ENCODE measurements at places on chromosomes 4 and X. TPM values are rescaled to one million over a fixed set of nuclear protein-coding genes. Genes with fewer than 3 reads are reported as not detected.
A peak's percentile ranks its signal among the peaks of the same experiment; 100 is the strongest.

Gene ARHGEF9
- 11.7 TPM for total RNA-seq

DNA sequence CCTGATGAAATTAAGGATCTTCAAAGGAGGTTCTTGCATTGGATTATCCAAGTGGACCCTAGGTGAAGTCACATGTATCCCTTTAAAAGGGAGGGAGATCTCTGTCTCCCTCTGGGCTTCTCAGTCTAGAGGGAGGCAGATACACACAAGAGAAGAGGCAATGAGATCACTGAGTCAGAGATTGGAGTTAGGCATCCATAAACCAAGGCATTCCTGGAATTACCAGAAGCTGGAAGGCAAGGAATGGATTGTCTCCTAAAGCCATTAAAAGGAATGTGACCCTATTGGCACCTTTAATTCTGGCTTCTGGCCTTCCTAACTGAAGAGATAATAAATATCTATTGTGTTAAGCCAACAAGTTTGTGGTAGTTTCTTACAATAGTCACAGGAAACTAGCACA, 383.2 kb downstream of the PACRGL start:
- DNase-seq = no peak
- no peaks in the 10 kb centered on the region for H3K36me3 ChIP-seq
- no peaks in the 10 kb centered on the region for H3K4me1 ChIP-seq
- no peaks in the 10 kb centered on the region for H3K27me3 ChIP-seq
- no peak overlapping the region for H3K4me3 ChIP-seq

Gene MSX1
- total RNA-seq = 1.8 TPM

Gene CENPVL1
- total RNA-seq = not detected

Gene HELT
- 1.3 TPM for total RNA-seq

DNA sequence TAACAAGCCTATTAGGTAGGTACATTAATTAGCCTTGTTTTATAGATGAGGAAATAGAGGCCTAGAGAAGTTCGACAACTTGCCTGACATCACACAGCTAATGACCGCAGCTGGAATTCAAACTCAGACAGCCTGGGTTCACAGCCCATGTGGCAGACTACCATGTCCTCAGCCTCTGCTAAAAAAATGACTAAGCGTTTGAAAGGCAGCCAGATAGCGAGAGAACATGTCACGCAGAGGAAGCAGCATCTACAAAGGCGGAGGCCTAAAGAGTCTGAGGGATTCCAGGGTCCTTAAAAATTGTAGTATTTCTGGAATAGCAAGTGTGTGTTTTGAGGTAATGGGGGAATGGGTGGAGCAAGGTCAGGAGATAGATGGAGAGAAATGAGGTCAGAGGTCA, 33.2 kb upstream of the BMP15 start:
- no peak for DNase-seq
- H3K27me3 ChIP-seq = no peaks in the 10 kb centered on the region
- no peak overlapping the region for H3K27ac ChIP-seq
- H3K36me3 ChIP-seq = no peaks in the 10 kb centered on the region

DNA sequence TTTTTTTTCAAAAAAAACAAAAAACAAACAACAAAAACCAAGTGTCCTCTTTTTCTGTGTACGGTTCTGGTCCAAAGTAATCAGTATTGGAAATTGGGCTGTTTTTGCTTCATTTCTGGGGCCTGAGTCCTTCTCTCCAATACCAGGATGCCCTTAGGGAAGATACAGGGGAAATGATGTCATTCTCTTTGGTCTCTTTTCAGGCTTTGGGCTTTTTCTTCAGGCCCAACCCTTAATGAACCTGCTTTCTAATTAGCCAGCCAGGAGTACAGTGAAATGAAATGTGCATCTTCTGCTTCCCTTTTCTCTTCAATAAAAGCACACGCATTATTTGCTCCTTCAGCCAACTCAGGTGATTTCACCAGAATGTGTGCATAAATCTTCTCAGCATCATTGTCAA, 52.6 kb upstream of the RBPJ start:
- no peak for DNase-seq
- H3K27ac ChIP-seq = peak overlapping the region; percentile 20
- no peaks in the 10 kb centered on the region for H3K27me3 ChIP-seq
- peaks cover 5% of the 10 kb centered on the region for H3K4me1 ChIP-seq

GRCh38 chr4:170025523-170026252, 507 bp downstream of the MFAP3L start:
- DNase-seq = peak; percentile 25
- no peaks in the 10 kb centered on the region for H3K36me3 ChIP-seq
- H3K4me3 ChIP-seq = peak overlapping the region; percentile 27
- peaks cover 5% of the 10 kb centered on the region for H3K4me1 ChIP-seq

DNA sequence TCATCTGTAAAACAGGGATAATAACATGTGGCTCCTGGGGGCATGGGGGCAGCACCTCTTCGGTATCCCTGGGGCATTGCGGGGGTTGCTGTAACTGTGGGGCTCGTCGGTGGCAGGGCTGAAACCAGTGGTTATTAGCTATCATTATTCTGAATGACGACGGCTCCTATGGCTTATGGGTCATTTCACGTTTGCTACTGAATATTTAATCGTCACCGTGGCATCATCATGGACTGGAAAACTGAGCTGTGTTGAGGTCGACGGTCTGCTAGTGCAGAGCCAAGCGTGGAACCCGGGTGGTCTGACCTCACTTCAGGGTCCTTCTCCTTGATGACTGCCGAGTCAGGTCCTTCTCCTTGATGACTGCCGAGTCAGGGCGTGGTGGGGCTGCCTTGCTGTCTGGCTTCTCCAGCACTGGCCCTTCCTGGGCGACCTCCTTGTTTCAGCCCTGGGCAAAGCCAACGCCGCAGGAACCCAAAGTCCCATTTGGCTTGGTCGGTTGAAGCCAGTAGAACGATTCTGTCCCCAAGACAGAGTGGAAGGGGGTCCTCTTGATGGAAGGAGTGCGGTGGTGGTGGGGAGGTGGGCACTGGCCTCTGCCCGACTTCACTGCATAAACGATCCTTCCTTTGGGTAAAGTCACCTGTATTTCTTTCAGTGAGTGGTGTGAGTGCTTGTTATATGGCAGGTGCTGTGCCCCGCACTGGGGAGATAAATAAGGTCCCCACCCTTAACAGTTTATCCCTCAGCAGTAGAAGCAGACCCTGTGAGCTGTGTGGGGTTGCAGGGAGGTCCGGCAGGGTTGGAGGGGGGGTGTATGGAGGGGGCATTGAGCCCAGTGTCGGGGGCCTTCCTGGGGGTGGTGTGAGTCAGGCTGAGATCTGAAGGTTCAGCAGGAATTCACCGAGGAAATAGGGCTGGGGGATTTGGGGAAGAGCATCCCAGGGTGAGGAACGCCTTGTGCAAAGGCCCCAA, 40.8 kb downstream of the PSAPL1 start:
- peaks cover 5% of the 10 kb centered on the region for H3K4me1 ChIP-seq
- no peak overlapping the region for H3K27ac ChIP-seq
- no peak overlapping the region for H3K4me3 ChIP-seq
- peak; percentile 18 for DNase-seq
- no peaks in the 10 kb centered on the region for H3K36me3 ChIP-seq
